ENCODE measurements at places on chromosomes 16 and 17.
A peak's percentile ranks its signal among the peaks of the same experiment; 100 is the strongest.

DNA sequence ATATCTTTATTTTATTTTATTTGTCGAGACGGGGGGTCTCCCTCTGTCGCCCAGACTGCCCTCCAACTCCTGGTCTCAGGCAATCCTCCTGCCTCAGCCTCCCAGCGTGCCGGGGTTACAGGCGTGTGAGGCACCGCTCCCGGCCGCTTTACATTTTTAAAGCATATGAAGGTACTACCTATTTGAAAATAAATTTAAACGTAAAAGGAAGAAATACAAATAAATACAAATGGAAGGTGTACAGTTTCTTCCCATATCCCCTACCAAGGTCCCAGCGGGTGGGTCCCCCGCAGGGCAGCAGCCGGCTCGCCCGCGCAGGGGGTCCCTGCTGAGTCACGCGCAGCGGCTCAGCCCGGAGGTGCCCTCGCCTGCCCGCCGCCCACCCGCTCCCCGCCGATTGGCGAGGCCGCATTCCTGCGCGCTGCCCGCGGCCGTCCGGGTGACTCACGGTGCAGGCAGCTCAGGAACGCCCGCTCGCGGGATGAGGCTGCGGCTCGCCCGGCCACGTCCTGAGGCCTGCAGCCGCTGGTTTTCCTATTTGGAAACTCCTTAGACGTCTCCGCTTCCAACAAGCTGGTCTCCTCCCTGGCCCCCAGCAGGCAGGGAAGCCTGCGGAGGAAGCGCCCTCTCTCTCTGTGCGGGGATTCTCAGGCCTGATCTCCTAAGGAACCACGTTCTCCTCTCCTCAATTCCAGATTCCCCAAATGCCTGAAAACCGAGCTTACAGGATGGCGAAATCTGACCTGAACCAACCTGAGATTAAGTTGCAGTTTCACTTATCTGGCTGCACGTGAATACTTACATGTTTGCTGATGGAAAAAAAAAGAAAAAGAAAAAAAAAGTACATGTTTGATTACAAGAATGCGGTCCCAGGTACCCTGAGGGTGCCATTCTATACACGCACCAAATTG lies 54.8 kb upstream of the MAP3K14 start:
- DNase-seq, result no peak

DNA sequence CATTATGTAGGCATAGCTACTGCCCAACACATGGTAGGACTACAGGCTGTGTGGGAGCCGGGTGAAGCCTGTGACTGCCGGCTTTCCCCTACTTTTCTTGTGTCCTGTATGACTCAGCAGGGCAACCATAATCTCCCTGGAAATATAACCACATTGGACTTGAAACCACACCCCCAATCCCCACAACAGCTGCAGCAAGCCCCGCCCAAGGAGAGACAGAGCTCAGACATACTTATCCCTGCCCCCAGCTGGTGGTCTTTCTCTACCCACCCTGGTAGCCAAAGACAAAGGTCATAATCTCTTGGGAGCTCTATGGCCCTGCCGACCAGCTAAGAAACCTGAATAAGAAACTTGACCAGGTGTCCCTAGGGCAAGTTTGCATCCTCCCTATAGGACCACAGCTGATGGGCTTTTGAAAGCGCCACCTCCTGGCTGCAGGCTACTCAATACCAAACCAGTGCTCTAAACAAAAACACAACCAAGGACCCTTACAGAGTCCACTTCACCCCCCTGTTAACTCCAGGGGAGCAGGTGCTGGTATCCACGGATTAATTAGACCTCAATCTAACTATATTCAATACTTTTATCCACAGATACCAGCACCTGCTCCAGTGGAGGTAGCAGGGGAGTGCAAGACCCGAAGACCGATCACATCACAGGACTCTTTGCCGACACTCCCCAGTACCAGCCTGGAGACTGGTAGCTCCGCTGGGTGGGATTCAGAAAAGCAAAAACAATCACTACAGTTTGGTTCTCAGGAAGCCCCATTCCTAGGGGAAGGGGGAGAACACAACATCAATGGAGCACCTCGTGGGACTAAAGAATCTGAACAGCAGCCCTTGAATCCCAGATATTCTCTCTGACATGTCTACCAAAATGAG lies 91.2 kb downstream of the IRX5 start:
- no peak for DNase-seq

DNA sequence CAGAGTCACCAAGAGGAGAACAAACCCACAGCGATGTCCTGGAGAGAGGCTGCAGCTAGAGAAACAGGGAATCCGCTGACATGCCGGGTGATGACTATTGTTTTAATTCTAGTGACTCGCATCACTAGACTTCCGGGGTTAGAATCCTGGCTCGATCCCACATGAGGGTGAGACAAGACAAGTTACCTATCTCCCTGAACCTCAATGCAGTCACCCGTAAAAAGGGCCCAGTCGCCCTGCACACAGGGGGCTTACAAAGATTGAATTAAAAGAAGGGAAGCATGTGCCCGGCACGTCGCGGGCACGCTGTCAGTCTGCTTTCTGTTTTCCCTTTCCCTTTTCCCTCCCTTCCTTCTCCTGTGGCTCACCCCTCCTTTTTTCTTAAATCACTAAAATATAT lies 212.9 kb upstream of the FOXF1 start:
- no peak for DNase-seq

DNA sequence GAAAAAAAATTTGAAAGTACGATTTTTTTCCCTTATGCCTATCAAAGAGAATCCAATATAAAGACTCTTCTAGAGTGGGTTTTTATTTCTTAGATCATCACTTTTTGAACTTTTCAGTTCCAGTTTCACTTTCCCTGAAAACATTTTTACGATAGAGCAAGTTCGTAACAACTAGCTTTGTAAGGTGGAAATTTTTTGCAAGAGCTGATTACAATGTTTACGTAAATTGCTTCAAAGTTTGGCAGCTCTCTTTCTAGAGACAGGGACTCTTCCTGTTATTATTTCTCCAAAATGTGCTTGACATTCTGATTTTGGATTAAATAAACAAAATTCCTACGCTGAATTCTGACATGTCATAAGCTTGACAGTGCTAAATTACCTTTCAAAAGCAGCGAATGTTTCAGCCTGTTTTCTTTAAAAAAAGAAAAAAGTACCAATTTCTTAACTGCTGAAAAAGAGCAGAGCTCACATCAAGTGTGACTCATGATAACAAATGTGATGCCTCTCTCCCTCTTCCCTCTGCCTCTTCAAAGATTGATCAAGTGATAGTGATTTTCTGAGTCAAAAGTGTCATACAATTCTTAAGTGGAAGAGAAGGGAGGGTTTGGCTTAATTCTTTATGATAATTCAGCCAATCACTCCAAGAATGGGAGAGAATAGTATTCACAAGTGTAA lies 175.2 kb downstream of the KCNJ2 start:
- DNase-seq, result no peak

- DNase-seq, result peak; percentile 59
Measured at GRCh38 chr17:69235338-69236058, 6.9 kb upstream of the ABCA10 start.

DNA sequence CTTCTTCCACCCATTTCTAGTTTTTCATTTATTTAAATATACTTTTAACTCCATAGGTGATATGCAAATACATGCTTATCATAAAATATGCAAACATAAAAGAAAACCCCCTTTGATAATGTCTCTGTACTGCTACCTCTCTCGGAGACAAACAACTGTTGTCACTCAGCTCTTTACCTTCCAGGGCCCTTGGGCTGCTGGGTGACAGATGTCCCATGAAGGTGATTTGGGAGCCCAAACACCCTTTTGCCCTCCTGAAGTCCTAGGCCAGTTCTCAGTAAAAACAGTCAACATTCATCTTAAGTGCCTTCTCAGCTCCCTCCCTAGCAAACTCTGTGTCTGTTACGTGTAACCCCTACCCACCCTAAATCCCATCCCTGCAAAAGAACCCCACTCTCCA lies 37.5 kb downstream of the CHD9 start:
- no peak for DNase-seq

DNA sequence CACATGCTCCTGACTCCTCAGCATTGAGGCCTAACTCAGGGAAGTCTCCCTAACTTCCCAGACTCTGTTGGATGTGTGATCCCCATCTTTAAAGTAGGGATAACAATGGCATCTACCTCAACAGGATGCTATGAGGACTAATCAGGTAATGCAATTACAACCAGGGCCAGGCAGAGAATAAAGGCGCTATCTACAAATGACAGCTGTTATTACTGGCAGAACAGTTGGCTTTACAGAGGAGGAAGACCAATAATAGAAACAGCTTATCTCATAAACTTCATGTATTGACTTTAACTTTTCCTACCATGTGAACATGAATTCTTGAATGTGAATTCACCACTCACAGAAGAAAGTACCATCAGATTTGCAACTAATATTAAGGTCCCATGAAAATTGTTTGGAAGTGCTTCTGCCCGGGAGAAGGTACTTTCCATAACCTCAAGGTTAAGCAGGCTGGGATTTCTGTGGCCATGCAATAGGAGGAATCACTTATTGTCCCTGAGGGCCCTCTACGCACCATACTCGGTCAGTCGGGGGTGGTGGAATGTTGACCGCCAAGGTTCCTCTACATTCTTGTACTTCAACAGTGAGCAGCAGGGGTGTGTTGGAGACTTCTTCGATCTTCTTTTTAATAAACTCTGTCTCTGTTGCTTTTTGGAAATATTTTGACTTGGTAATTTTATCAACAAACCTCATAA lies 22.6 kb upstream of the ERN1 start:
- no peak for DNase-seq

DNA sequence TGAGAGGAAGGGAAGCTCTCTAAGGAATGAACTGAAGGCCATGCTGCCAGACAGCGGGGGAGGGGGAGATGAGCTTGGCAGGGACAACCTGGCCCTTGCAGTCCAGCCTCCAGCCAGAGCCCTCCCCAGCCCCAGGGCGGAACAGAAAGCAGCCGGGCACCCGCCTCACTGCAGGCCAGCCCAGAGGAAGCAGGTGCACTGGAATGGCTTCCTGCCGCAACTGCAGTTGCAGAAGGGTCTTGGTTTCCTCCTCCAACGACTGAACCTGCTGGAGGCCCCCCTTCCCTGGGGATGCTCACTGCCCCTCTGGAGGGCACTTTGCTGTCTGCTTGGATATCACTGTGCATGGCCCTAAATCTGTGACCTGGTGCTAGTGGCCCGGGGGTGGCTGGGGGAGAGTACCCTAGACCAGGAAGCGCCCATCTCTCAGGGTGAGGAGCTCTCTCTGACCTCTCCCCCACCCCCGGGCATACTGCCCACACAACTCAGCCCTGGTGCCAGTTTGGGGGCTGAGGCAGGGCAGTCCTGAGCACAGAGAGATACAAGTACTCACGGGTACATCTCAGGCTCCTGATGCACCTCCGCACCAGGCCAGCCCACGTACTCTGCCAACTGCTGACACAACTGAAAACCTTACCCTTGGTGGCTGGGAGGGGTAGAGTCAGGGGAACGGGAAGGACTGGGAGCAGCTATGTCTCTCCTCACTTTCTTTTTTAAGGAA lies 41.1 kb downstream of the MYO18A start:
- DNase-seq, result peak; percentile 37

GRCh38 chr17:1398931-1399678 lies 917 bp downstream of the YWHAE start:
- peak; percentile 24 for DNase-seq

GRCh38 chr17:73103641-73104335 lies 11.3 kb upstream of the SLC39A11 start:
- no peak for DNase-seq

- DNase-seq, result no peak
Measured at GRCh38 chr17:79830763-79831264, 8.4 kb downstream of the CBX4 start.

GRCh38 chr16:768428-768827 lies 7.9 kb downstream of the MSLN start:
- no peak for DNase-seq

- peak; percentile 51 for DNase-seq
Measured at GRCh38 chr17:7838090-7839075, 4.4 kb downstream of the KDM6B start.

DNA sequence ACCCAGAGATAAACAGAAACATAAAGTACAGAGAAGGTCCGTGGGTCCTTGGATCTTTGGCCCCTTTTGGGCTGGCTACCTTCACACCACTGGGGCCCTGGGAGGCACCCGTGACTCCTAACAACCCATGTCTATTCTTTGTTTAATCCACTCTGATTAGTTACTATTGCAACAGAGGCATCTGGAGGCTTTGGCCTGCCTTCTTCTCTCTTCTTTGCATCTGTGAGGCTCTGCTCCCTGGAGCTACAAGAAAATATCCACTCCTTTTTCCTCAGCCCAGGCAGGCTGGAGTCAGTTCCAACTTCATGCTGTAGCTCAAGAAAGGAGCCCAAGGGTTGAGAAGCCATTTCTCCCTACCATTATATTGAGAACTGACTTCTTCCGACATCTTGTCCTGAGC lies 9.5 kb upstream of the CMIP start:
- DNase-seq, result no peak

- no peak for DNase-seq
Measured at GRCh38 chr17:2684549-2684948, 27.0 kb downstream of the CLUH start.

- no peak for DNase-seq
Measured at GRCh38 chr16:52312716-52313115, 234.2 kb downstream of the TOX3 start.

GRCh38 chr17:80561541-80562114 lies 17.0 kb downstream of the RPTOR start:
- DNase-seq, result no peak

GRCh38 chr17:79226037-79226436 lies 151.4 kb downstream of the ENGASE start:
- DNase-seq, result no peak

- DNase-seq, result no peak
Measured at GRCh38 chr17:72022328-72023275, 98.2 kb upstream of the SOX9 start.

DNA sequence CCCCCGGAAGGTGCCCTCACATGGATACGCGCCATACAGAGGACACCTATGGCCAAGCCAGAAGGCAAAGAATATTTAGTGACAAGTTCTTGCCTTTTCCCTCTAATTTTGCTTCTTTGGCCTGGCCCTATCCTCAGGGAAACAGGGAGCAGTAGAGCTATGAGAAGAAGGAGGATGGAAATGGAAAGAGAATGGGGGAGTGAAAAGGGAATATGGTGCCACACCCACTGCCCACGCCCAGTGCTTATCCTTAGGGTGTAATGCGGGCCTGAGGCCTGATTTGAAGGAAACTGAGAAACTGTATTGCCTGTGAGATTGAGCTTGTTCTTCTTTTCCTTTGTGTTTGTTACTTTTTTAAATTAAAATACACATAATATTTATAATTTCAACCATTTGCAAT lies 255.1 kb downstream of the HS3ST3A1 start:
- no peak for DNase-seq

DNA sequence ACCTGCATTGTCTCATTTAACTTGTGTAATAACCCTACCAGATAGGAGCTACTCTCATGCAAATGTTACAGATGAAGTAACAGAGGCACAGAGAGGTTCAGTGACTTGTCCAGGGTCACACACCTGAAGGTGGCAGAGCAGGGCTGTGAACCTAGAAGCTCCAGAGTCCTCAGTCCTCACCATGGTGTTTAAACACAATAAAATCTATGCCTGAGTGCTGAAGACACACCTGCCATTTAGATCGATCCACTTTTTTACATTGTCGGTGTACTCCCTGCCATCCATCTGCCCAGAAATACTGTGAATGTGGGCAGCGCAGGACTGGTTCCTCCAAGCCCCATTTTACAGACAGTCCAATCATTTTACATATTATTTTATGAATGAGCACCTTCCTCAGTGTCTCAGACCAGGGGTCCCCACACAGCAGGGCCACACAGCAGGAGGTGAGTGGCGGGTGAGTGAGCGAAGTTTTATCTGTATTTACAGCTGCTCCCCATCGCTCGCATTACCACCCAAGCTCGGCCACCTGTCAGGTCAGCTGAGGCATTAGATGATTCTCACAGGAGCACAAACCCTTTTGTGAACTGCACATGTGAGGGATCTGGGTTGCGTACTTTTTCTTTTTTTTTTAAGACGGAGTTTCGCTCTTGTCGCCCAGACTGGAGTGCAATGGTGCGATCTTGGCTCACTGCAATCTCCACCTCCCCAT lies 5.6 kb downstream of the IL4R start:
- no peak for DNase-seq

Data from CD4-positive, alpha-beta T cell treated with Interleukin-10 for 1 hour (primary cell).